ENCODE measurements at places on chromosomes 3 and 15. TPM values are rescaled to one million over a fixed set of nuclear protein-coding genes. Genes with fewer than 3 reads are reported as not detected.
A peak's percentile ranks its signal among the peaks of the same experiment; 100 is the strongest.

- peak; percentile 26 for DNase-seq
- no peaks in the 10 kb centered on the region for H3K27me3 ChIP-seq
- no peaks in the 10 kb centered on the region for H3K4me1 ChIP-seq
- no peak overlapping the region for H3K27ac ChIP-seq
- no peak overlapping the region for H3K4me3 ChIP-seq
These were observed 17.7 kb downstream of the GOLGA8S start for GRCh38 chr15:23372284-23372683.

Gene ZNF639
- 80.5 TPM for total RNA-seq

Gene SKOR1
- not detected for total RNA-seq

DNA sequence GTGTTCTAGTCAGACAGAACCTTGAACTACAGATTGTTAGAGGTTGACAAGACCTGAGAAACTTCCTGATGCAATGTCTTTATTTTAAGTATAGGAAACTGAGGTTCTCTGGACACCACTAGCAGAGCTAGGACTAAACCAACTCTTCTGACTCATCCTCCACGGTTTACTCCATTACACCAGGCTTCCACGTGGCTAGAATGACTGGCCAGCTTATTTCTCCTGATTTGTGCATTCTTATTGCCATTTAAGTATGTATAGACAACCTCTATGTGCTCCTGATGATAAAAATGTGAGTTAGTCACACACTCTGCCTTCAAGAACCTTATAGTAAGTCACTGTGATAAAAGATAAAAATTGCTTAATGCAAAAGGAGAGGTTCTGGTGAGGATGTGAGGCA lies 182.7 kb downstream of the MEX3B start:
- no peaks in the 10 kb centered on the region for H3K4me1 ChIP-seq
- H3K27me3 ChIP-seq: no peaks in the 10 kb centered on the region
- no peak for DNase-seq
- no peaks in the 10 kb centered on the region for H3K36me3 ChIP-seq
- no peak overlapping the region for H3K4me3 ChIP-seq

Gene SPRED1
- 32.9 TPM for total RNA-seq

GRCh38 chr3:50205413-50206276 lies 574 bp downstream of the SLC38A3 start:
- H3K4me3 ChIP-seq: no peak overlapping the region
- peaks cover 20% of the 10 kb centered on the region for H3K27me3 ChIP-seq
- H3K36me3 ChIP-seq: no peaks in the 10 kb centered on the region
- DNase-seq: no peak
- no peaks in the 10 kb centered on the region for H3K4me1 ChIP-seq

DNA sequence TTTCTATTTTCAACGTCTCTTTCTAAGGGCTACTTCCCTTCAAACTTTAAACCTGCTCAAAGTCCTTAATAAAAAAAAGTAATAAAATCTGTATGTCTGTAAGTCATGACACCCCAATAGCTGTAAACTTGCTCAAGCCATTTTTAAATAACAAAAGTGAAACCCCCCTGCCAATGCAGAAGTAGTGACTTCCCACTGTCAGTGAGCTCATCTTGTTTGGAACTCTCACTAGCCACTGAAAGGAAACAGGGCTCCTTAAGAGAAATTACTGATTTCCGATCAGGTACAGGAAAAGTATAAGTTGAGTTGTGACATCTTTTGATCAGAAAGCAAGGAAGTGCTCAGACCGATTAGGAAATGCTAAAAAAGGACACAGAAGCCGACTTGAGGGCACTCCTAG lies 27.6 kb upstream of the GPR171 start:
- no peak for DNase-seq
- H3K4me3 ChIP-seq: no peak overlapping the region
- no peaks in the 10 kb centered on the region for H3K27me3 ChIP-seq

GRCh38 chr3:53718462-53718861 lies 127.8 kb downstream of the CHDH start:
- no peaks in the 10 kb centered on the region for H3K4me1 ChIP-seq
- no peak for DNase-seq
- H3K27me3 ChIP-seq: no peaks in the 10 kb centered on the region
- H3K27ac ChIP-seq: no peak overlapping the region

GRCh38 chr3:122921791-122922651 lies 105.5 kb downstream of the SEMA5B start:
- peaks cover 23% of the 10 kb centered on the region for H3K27me3 ChIP-seq
- DNase-seq: no peak
- no peaks in the 10 kb centered on the region for H3K4me1 ChIP-seq
- no peaks in the 10 kb centered on the region for H3K36me3 ChIP-seq

GRCh38 chr15:92627014-92627413 lies 28.6 kb downstream of the FAM174B start:
- no peak overlapping the region for H3K4me3 ChIP-seq
- no peaks in the 10 kb centered on the region for H3K36me3 ChIP-seq
- no peaks in the 10 kb centered on the region for H3K27me3 ChIP-seq
- DNase-seq: no peak
- H3K27ac ChIP-seq: no peak overlapping the region

Gene ADGRG7
- total RNA-seq: not detected

Gene NR1I2
- 0.08 TPM for total RNA-seq

GRCh38 chr3:46703013-46703520 lies 1.9 kb downstream of the TMIE start:
- H3K27me3 ChIP-seq: peaks cover 12% of the 10 kb centered on the region
- H3K4me1 ChIP-seq: peaks cover 9% of the 10 kb centered on the region
- DNase-seq: no peak

Gene NPAP1
- total RNA-seq: not detected

Gene HACD2
- 38.9 TPM for total RNA-seq

DNA sequence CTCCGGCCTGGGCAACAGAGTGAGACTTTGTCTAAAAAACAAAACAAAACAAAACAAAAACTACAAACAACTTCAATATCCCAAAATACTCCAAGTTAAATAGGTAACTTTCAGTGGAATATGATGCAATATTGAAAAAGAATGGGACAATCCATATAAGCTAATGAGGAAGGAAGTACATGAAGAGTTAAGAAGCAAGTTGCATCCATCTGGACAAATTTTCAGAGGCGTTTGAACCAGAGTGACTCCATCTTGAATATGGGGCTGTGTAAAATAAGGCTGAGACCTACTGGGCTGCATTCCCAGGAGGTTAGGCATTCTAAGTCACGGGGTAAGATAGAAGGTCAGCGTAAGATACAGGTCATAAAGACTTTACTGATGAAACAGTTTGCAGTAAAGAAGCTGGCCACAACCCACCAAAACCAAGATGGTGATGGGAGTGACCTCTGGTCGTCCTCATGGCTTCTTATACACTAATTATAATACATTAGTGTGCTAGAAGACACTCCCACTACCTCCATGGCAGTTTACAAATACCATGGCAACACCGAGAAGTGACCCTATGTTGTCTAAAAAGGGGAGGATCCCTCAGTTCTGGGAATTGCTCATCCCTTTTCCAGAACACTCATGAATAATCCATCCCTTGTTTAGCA lies 58.1 kb upstream of the LCTL start:
- no peak overlapping the region for H3K4me3 ChIP-seq
- DNase-seq: no peak
- H3K4me1 ChIP-seq: peaks cover 12% of the 10 kb centered on the region
- H3K27ac ChIP-seq: no peak overlapping the region
- no peaks in the 10 kb centered on the region for H3K36me3 ChIP-seq

DNA sequence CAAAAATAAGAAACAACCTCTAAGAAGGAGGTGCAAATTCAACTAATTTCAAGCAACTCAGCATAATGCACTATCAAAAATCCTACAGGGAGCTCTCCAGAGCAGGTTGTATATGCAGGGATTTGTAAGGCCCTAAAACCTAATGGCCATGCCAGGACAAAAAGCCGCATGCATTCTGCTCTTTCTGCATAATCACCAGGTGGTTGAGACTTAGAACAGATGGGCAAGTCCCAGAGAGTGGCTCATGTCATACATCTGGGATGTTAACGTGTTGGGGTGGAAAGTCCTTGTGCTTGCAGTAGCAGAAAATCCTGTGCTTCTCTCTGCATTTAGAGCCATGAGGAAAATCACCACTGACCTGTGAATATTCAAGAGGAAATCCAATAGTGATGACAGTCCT lies 1002.9 kb downstream of the AGBL1 start:
- H3K36me3 ChIP-seq: no peaks in the 10 kb centered on the region
- H3K4me1 ChIP-seq: no peaks in the 10 kb centered on the region
- no peaks in the 10 kb centered on the region for H3K27me3 ChIP-seq
- no peak overlapping the region for H3K27ac ChIP-seq

DNA sequence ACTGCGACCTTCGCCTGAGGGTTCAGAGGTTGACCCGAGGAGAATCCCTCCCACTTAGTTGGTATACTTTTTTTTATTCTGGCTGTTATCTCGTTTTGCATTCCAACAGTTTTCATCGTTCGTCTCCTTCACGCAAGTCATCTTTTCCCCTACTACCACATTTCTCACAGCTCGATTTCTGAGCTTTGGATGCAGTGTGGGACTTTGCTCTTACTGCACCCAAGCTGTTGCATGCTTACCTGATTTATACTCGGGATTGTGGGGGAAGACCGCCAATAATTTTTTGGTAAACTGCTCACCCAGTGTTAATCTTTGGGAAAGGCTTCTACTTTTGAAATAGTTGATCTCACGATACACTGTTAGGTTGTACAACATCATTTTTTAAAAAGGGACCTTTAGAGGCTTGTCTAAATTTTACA lies 702 bp downstream of the TBC1D23 start:
- no peak for DNase-seq
- no peaks in the 10 kb centered on the region for H3K27me3 ChIP-seq
- peaks cover 3% of the 10 kb centered on the region for H3K36me3 ChIP-seq
- H3K4me1 ChIP-seq: peaks cover 21% of the 10 kb centered on the region
- peak overlapping the region; percentile 80 for H3K4me3 ChIP-seq
- H3K27ac ChIP-seq: peak overlapping the region; percentile 83

DNA sequence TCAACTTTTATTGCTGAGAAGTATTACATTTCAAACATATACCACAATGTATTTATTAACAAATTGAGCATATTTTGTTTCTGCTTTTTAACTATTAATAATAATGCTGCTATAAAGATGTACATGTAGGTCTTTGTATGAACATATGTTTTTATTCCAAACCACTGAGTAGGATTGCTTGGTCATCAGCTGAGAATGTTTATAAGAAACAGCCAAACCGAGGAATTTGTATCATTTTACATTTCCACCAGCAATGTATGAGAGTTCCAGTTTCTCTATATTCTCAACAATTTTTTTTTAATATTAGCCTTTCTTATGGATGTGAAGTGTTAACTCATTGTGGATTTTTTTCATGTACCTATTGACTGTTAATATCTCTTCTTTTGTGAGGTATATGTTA lies 119.5 kb upstream of the MDFIC2 start:
- DNase-seq: no peak
- H3K4me3 ChIP-seq: no peak overlapping the region
- no peaks in the 10 kb centered on the region for H3K36me3 ChIP-seq
- no peaks in the 10 kb centered on the region for H3K27me3 ChIP-seq
- H3K27ac ChIP-seq: no peak overlapping the region
- peaks cover 5% of the 10 kb centered on the region for H3K4me1 ChIP-seq

GRCh38 chr15:57545995-57546394 lies 45.7 kb upstream of the MYZAP start:
- no peak for DNase-seq
- H3K4me3 ChIP-seq: no peak overlapping the region
- H3K27ac ChIP-seq: no peak overlapping the region
- peaks cover 7% of the 10 kb centered on the region for H3K4me1 ChIP-seq
- no peaks in the 10 kb centered on the region for H3K36me3 ChIP-seq

GRCh38 chr3:175672119-175672689 lies 813.1 kb downstream of the NAALADL2 start:
- H3K27ac ChIP-seq: no peak overlapping the region
- H3K4me3 ChIP-seq: peak overlapping the region; percentile 19
- 0 out of 2 replicates have a peak, but pooled peaks cover 4% of the 10 kb centered on the region for H3K4me1 ChIP-seq
- H3K36me3 ChIP-seq: no peaks in the 10 kb centered on the region
- H3K27me3 ChIP-seq: no peaks in the 10 kb centered on the region

GRCh38 chr15:33535135-33535534 lies 224.4 kb downstream of the RYR3 start:
- no peak for DNase-seq
- no peak overlapping the region for H3K4me3 ChIP-seq
- H3K27me3 ChIP-seq: peaks cover 10% of the 10 kb centered on the region
- H3K27ac ChIP-seq: no peak overlapping the region

Gene WDR93
- 0.05 TPM for total RNA-seq

Gene ZNF385D
- not detected for total RNA-seq

Gene DMXL2
- 26.4 TPM for total RNA-seq

- no peak for DNase-seq
- no peaks in the 10 kb centered on the region for H3K4me1 ChIP-seq
- H3K4me3 ChIP-seq: no peak overlapping the region
- H3K27ac ChIP-seq: no peak overlapping the region
These were observed 68.8 kb downstream of the ANXA2 start for GRCh38 chr15:60328852-60329443.

- no peak overlapping the region for H3K4me3 ChIP-seq
- H3K27ac ChIP-seq: no peak overlapping the region
- no peaks in the 10 kb centered on the region for H3K27me3 ChIP-seq
- H3K36me3 ChIP-seq: peaks cover 34% of the 10 kb centered on the region
These were observed 6.4 kb downstream of the DNAJC19 start for GRCh38 chr3:180983136-180983535.

Gene SLC15A2
- not detected for total RNA-seq

Gene SEMA3G
- total RNA-seq: 0.13 TPM

- H3K4me3 ChIP-seq: no peak overlapping the region
- H3K4me1 ChIP-seq: no peaks in the 10 kb centered on the region
- no peaks in the 10 kb centered on the region for H3K36me3 ChIP-seq
- no peak for DNase-seq
- H3K27me3 ChIP-seq: no peaks in the 10 kb centered on the region
- no peak overlapping the region for H3K27ac ChIP-seq
These were observed 559.6 kb downstream of the MCTP2 start for GRCh38 chr15:94791008-94791407.

GRCh38 chr3:18382760-18383369 lies 42.3 kb downstream of the SATB1 start:
- H3K36me3 ChIP-seq: no peaks in the 10 kb centered on the region
- H3K27ac ChIP-seq: no peak overlapping the region
- no peak for DNase-seq
- H3K27me3 ChIP-seq: no peaks in the 10 kb centered on the region

- no peak overlapping the region for H3K4me3 ChIP-seq
- H3K27ac ChIP-seq: no peak overlapping the region
- H3K27me3 ChIP-seq: no peaks in the 10 kb centered on the region
- no peak for DNase-seq
These were observed 13.9 kb downstream of the AADAC start for GRCh38 chr3:151827816-151828215.

DNA sequence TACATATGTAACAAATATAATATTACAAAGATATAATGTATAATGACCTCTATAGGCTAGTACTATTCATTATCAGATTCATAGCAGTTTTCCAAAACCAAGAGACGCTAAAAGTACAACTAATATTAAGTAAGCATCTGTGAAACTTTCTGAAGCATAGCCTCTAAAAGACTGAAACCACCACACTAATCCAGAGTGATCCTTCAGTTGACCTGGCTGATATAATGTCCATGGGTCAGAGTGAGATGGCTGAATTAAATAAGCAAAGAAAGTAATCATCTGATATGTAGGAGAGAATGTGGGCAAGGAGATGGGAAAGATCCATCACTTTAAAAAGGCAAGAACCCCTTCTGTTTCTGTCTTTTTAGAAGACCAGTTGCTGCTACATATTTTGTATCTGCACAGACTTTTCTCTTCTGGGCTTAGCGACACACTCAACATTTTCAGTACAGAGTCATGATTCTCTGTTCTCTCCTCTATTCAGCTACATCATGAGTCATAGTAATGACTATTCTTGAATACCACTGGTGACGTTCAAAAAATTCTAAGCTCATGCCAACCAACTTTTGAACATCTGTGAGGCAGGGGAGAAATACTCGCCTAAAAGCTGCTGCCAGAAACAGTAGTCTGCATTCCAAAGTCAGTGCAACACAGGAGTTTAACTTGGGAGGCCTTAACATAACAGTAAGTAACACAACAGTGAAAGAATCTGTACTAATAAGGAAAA lies 149.6 kb downstream of the MAGI1 start:
- peak overlapping the region; percentile 85 for H3K27ac ChIP-seq
- H3K27me3 ChIP-seq: no peaks in the 10 kb centered on the region
- no peaks in the 10 kb centered on the region for H3K36me3 ChIP-seq
- H3K4me1 ChIP-seq: peaks cover 33% of the 10 kb centered on the region

Measured in SJSA1 (cell line).